ENCODE measurements at places on chromosomes 1 and 21. TPM values are rescaled to one million over a fixed set of nuclear protein-coding genes. Genes with fewer than 3 reads are reported as not detected.

GRCh38 chr1:151458802-151459330 is 428 bp downstream of the POGZ start:
- peak overlapping the region; percentile 54 for H3K4me3 ChIP-seq
- H3K36me3 ChIP-seq: no peaks in the 10 kb centered on the region
- H3K4me1 ChIP-seq: peaks cover 39% of the 10 kb centered on the region
- peak; percentile 41 for DNase-seq

DNA sequence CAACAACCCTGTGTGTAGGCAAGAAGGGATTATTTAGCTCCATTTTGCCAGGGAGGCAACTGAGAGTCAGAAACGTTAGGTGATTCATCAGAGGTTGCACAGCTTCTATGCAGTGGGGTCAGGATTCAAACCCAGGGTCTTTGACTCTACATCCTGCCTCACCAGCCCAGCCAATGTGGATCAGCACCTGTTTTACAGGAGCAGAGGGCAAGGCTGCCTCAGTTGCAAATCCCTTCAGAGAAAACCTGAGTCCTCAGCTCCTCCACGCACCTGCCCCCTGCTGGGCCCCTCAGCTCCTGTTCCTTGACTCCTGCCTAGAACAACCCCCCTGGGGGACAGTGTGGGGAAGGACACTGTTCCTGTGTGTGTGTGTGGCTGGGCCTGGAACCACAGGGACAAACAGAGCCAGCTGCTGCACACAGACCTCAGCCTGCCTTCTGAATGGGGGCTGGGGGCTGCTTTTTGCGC is 61.6 kb downstream of the LRRN2 start:
- no peaks in the 10 kb centered on the region for H3K36me3 ChIP-seq
- H3K4me3 ChIP-seq: no peak overlapping the region
- DNase-seq: peak; percentile 36
- peaks cover 25% of the 10 kb centered on the region for H3K4me1 ChIP-seq
- no peak overlapping the region for H3K27ac ChIP-seq

- H3K4me3 ChIP-seq: no peak overlapping the region
- no peak overlapping the region for H3K27ac ChIP-seq
- H3K27me3 ChIP-seq: no peaks in the 10 kb centered on the region
- DNase-seq: no peak
These were observed 18.8 kb downstream of the CEP350 start for GRCh38 chr1:179973198-179974110.

- no peaks in the 10 kb centered on the region for H3K27me3 ChIP-seq
- no peaks in the 10 kb centered on the region for H3K4me1 ChIP-seq
- no peak overlapping the region for H3K27ac ChIP-seq
- no peaks in the 10 kb centered on the region for H3K36me3 ChIP-seq
These were observed 178.8 kb downstream of the NR5A2 start for GRCh38 chr1:200206340-200206739.

CD84 gene
- total RNA-seq: not detected

Data from HepG2 (cell line).